Activated effector memory CD4-positive, alpha-beta T cell treated with anti-CD3 and anti-CD28 coated beads, Interleukin-2, amount 50 U/mL, for 16 hours (primary cell): ENCODE measurements at places on chromosomes 12 and 14.

DNA sequence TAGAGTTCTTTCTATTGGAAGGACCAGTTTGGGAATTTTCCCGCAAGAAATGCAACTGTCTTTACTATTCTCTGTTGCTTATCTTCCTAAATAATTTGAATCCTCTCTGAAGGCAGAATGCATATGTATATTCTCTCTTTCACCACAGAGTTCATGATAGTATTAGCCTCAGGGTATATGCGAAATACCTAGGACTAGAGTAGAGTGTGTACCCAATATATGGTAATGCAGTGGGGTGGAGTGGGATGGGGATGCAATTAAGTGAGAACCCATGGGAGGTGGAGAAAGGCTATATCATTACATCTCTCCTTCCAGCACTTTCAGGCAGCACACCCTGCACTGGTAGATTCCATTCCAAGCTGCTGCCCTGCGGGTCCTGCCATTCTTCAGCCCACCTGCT lies 207.3 kb downstream of the ANO2 start:
- DNase-seq = no peak

DNA sequence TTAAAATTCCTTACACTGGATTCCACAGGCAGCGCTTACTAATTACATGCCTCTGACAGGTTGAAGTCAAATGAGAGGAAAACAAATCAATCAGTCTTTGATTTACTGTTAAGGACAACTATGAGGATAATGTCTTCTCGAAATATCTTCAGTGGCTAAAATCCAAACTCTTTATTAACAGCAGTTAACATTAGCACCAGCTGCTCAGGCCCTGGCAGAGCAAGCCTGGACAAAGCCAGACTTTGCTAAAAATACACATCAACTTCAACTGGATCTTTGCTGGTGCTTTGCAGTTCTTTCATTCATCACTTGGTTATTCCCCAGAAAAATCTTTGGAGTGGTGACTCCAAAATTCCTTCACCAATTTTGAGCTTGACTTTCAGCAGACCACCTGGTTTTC lies 98.7 kb downstream of the HECTD4 start:
- no peak for DNase-seq

DNA sequence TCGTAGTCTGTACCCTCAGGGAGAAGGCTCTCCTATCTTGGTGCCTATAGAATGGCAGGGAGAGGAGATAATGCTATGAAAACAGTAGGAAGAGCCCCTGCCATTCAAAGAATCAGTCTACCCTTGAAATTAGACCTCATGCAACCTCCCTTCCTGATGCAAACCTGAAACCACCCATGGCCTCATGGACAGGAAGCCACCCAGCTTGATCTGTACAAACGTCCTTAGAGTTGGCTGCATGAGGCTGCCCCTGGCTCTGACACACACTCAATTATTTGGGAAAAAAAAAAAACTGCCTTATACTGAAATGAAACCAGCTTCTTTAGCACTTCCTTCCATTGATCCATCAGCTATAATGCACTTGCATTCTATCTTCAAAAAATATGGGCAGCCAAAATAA lies 116.6 kb upstream of the BCL2L14 start:
- no peak for DNase-seq

GRCh38 chr14:105074601-105075053 lies 9.4 kb upstream of the GPR132 start:
- no peak for DNase-seq

- no peak for DNase-seq
These were observed 108.2 kb upstream of the SLC38A4 start for GRCh38 chr12:46933947-46934346.

DNA sequence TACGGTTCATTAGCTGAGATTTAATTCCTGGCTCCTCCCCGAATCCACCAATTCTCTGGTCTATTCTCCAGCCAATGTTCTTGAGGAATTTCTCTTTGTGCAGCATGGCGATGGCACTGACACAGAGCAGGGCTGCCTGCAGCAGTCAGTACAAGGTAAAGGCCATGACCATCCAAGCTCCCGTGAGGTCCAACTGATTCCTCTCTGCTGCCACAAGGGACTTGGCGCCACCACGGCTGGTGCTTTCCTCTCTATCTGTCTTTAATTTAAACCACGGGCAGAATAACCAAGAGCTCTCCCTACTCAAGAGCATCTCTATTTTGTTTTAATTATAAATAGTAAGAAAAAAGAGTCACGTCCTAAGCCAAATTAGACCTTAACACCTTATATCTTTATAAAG lies 12.1 kb downstream of the TMEM116 start:
- DNase-seq = no peak
